ENCODE measurements at places on chromosomes 1 and 21.

GRCh38 chr21:40445349-40445921 is 401.5 kb downstream of the DSCAM start:
- DNase-seq, result no peak

DNA sequence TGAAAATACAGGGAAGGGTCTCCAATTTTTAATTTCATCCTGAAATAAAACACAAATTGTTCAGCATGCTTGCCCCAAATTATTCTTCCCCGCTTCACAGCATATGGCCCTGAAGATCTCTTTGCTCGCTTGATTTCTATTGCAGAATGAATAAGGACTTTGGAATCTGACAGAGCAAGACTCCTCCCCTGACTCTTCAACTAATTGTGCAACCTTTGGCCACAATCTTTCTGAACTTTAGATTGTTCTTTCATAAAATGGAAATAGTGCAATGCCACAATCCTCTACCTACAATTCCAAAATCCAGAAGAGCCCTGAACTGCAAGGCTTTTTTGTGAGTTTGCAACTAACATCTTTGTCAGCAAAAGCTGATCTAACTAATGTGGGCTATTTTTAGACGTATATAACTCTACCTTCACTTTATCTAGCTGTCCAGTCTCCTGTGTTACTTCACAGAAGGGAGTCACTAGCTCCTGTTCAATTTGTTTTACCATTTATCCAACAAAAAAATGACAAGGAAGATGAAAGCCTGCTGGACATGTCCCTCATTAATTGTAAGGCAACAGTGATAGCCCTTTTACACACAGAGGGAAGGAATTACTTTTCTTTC is 13.4 kb downstream of the RNASEL start:
- no peak for DNase-seq

GRCh38 chr1:30974536-30974935 is 66.0 kb upstream of the SDC3 start:
- DNase-seq, result no peak

- DNase-seq, result no peak
Measured at GRCh38 chr1:48048064-48048463, 50.9 kb upstream of the TRABD2B start.

DNA sequence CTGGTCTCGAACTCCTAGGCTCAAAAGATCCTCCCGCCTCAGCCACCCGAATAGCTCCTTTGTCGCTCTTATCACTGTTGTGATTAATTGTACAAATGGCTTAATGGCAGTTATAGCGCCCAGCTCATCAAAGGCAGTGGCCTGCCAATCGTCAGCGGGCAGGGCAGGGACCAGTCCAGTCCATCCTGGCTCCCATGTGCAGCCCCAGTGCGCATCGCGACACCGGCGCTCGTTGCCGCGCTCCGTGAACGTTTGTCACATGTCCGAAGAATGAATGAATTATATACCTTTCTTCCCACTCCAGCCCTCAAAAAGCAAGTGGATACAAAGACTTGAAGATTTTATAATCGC is 18.4 kb downstream of the MTX1 start:
- no peak for DNase-seq

DNA sequence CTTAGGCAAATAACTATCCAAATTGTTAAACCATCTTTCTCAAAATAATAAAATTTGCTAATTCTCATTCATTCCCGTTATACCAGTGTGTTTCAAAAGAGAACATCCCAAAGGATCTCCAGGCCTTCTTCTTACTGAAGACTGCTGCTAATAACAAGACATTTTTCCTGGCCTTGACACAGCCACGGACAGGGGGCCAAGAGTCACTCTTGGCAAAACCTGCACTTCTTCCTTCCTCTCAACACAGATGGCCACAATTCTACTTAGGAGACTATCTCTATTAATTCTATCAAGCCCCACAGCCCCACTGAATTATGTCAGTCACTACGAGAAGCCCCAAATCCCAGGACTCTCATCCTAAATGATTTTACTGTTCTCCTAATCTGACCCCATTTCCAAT is 86.0 kb downstream of the EVI5 start:
- no peak for DNase-seq

GRCh38 chr1:24925082-24925779 is 4.8 kb downstream of the RUNX3 start:
- DNase-seq, result peak; percentile 57

DNA sequence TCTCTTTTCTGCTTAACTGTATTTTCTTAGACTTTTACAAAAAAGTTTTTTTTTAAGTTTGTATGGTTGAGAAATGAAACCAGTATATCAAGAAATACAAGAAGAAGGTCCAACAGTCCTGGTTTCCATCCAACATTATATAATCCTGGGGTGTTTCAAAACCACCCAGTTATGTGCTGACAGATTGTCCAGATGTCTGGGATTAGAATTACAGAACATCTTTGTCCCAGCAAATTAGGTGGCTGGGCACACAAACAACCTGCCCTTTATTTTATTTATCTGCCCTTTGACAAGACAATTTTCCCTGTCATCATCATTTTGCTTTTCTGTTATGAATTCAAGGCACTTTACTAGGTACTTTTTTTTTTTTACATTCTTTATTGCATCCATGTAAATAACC is 622.1 kb downstream of the PLPP3 start:
- no peak for DNase-seq

DNA sequence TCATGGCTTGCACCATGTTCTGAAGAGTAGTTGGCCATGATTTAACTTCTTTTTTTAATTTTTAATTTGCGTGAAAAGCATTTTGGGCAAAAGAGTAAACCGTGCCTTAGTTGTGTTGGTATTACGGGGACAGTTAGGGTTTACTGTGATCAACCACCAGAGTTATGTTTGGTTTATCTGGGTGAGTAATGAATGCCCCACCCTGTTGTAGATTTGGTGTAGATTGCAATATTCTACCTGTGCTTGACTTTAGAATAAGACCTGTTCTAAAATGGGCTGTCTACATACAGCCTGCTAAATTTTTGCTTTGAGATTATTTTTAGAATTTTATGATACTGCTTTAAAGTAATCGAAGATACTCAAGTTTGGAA is 1.4 kb downstream of the USP25 start:
- no peak for DNase-seq

DNA sequence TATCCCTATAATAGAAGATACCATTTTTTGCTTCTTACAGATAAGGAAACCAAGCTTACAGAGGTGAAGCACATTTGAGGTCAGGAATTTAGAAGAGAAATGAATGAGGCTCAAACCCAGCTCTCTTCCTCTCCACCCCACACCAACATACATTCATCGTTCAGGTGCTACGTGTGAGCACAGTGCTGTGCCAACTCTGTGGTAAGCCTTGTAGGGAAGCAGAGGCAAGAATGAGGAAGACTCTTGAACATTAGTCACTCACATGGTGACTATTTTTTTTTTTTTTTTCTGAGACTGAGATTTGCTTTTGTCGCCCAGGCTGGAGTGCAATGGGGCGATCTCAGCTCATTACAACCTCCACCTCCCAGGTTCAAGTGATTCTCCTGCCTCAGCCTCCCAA is 314.0 kb downstream of the NTNG1 start:
- no peak for DNase-seq

DNA sequence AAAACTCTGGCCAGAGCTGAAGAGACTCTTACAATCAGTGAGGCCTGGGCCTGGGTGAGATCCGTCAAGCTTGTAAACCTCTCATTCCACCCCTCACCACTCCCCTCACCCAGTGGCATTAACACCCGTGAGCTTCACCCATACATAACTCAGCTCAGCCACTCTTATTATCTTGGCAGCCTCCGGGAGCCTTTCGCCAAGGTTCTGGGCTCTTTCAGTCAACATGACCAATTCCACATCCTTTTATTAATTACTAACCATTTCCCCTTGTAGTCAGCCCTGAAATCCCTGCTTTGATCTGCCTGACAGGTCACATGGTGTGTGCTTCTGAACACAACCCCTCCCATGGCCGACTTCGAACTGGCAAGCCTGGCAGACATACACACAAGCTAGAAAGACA is 134.8 kb downstream of the SETD4 start:
- DNase-seq, result peak; percentile 35

DNA sequence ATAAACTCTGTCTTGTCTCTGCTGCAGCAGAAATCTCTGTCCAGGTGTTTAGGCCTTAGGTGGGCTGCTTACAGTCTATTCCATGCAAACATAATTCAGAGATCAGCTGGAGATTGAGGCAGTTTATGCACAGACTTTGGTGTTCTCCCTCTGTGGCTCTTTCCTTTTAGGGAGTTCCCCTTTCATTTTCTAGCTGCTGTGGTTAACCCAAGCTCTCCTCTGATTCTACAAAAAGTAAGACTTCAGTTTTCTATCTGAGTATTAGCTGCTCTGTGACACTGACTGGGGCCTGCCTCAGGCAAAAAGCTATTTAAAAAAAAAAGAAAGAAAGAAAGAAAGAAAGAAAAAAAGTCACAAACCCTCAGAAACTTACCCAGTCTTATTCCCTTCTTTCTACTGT is 211.1 kb downstream of the CAMTA1 start:
- no peak for DNase-seq

DNA sequence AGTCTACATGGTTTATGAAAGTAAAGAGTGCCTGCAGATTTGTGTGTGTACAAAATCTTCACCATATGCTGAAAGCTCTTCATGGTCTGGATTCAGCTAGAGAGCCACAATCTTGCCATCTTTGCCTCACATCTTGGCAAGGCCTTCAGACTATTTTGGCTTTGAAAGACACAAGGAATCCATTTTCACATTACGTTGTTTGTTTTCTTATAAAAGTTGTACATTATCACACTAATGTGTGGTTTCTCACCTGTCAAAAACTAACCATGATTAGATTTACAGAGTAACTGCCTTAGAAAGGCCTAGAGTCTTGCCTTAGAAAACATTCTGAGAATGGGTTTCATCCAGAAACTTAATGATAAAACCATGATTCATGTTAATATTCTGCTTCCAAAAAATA is 494.6 kb downstream of the NEGR1 start:
- no peak for DNase-seq

- DNase-seq, result peak; percentile 68
Measured at GRCh38 chr1:198638894-198639635, at the start of gene PTPRC. Gene PTPRC (plus strand): TSS chr1:198639040. CDS start chr1:198639269, 229 bp downstream.

GRCh38 chr1:109472779-109473178 is 6.4 kb downstream of the SYPL2 start:
- no peak for DNase-seq

DNA sequence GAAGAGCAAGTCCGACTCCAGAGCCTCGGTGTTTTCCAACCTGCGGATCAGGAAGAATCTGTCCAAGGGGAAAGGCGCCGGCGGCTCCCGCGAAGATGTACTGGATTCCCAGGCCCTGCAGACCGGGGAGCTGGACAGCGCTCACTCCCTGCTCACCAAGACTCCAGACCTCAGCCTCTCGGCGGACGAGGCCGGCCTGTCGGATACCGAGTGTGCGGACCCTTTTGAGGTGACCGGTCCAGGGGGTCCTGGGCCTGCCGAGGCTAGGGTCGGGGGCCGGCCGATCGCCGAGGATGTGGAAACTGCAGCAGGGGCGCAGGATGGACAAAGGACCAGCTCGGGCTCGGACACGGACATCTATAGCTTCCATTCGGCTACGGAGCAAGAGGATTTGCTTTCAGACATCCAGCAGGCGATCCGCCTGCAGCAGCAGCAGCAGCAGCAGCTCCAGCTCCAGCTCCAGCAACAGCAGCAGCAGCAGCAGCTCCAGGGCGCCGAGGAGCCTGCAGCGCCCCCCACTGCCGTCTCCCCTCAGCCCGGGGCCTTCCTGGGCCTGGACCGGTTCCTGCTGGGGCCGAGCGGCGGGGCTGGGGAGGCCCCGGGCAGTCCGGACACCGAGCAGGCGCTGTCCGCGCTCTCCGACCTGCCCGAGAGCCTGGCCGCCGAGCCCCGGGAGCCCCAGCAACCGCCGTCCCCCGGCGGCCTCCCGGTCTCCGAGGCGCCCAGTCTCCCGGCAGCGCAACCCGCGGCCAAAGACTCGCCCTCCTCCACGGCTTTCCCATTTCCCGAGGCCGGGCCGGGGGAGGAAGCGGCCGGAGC is 827 bp downstream of the FMN2 start:
- DNase-seq, result no peak

- DNase-seq, result no peak
Measured at GRCh38 chr1:2074944-2075740, 24.9 kb downstream of the PRKCZ start.

GRCh38 chr1:27724961-27725373 is 794 bp upstream of the FAM76A start:
- DNase-seq, result no peak

GRCh38 chr1:208536212-208536611 is 292.0 kb upstream of the PLXNA2 start:
- no peak for DNase-seq

GRCh38 chr1:99768104-99768503 is 1.7 kb upstream of the FRRS1 start:
- DNase-seq, result no peak

DNA sequence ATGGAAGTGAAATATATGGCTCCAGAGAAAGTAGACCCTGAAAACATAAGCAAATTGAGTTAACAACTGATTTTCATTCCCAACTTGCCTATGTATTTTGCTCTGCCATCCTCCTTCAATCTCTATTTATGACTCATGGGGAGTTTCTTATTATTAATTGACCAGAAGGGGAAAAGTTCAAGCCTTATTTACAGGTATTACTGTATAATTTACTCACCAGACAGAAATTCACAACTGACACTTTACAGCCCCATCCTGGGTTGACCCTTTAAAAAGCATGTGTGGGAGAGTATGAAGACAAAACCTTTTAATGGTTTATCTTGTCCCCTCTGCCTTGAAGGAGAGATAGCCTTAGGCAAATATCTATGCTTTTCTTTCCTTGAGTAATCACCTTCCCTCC is 39.8 kb upstream of the C1orf53 start:
- no peak for DNase-seq

DNA sequence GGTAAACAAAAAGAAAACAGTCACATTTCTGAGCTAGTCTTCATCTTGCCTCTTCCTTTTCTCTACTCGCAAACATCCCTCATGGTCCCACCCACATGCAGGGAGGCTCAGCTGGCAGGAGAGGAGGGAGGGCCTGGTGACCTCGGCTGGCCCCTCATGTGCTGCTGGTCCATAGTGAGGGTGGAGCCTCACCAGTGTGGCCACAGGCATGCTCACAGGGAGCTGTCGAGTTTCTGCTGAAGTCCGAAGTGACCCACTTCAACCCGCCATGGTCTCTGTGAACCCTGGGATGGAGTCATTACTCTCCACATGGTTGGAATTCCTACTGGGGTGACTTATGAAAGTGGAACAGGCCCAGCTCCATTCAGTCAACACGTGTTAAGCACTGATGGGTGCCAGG is 253.4 kb downstream of the RHOU start:
- no peak for DNase-seq

GRCh38 chr1:219329578-219329977 is 155.9 kb downstream of the LYPLAL1 start:
- no peak for DNase-seq

DNA sequence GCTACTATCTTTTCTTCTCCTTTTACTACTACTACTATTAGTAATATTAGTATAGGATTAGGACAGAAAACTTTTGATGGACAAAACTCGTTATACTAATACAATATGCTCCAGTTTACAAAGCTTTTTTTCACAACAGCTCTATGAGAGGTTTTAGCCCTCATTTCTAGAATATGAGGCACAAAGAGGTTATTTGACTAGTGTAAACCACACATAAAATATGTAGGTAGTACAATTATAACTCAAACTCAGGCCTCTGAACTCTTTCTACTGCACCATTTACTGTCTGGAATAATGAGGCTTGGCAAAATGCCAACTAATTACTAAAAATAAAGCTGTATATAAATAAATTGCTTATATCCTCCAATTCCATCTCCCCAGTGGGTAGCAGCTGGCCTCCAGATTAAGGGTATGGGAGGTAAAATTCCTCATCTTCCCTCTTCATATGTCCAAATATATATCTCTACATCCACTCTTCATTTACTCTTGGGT is 99.9 kb downstream of the LYST start:
- DNase-seq, result no peak
